CD4-positive, alpha-beta T cell treated with Interleukin-21 for 1 hour (primary cell): ENCODE measurements at places on chromosomes 1 and 21.

- DNase-seq: no peak
Observed at GRCh38 chr21:42108554-42109340, 37.6 kb downstream of the UMODL1 start.

DNA sequence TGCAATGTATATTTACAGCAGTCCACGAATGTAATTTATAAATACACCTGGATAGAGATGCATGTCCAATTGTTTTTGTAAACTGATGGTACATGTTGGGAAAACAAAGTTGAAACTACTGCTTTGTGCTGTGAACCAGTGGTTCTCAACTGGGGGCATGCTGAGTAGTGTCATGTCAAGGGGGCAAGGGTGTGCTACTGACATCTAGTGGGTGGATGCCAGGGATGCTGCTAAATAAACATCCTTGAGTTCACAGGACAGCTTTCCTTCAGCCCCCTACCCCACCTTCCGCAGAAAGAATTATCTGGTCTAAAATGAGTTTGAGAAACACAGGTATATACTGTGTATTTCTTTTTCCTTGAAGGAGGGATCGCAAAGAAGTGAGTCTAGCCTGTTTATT lies 95.9 kb downstream of the RASAL2 start:
- DNase-seq: no peak

GRCh38 chr1:109977225-109977624 lies 7.3 kb upstream of the AHCYL1 start:
- DNase-seq: no peak

DNA sequence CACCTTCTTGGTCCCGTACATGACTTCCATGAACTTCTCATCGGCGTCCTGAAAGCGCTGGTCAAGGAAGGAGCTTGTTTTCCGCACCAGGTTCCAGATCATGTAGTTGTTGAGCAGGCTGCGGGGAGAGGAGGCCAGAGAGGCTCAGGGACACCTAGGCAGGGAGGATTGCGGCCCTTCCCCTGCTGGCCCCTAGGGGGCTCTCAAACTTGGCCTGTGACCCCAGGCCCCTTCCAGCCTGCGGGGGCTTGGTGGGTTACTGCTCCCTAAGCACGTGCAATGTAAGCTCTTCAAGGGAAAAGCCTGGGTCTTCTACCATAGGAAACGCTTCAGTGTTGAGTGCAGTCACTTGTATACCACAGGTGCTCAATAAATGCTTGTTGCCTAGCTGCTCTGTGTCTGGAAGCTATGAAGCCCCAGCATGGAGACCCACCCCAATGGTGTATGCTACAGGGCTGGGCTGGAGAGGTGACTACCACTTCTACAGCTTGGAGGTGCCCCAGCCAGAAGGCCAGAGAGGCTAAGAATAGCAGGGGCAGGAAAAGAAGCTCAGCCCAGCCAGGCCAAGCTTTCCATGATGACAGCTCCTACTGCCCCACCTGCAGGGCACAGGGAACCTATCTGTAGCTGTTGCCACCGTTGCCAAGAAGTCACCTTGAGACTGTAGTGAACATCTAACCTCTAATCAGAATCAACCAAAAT lies 45.1 kb downstream of the ECE1 start:
- no peak for DNase-seq

- no peak for DNase-seq
Observed at GRCh38 chr1:9061252-9061960, 8.0 kb downstream of the SLC2A5 start.

DNA sequence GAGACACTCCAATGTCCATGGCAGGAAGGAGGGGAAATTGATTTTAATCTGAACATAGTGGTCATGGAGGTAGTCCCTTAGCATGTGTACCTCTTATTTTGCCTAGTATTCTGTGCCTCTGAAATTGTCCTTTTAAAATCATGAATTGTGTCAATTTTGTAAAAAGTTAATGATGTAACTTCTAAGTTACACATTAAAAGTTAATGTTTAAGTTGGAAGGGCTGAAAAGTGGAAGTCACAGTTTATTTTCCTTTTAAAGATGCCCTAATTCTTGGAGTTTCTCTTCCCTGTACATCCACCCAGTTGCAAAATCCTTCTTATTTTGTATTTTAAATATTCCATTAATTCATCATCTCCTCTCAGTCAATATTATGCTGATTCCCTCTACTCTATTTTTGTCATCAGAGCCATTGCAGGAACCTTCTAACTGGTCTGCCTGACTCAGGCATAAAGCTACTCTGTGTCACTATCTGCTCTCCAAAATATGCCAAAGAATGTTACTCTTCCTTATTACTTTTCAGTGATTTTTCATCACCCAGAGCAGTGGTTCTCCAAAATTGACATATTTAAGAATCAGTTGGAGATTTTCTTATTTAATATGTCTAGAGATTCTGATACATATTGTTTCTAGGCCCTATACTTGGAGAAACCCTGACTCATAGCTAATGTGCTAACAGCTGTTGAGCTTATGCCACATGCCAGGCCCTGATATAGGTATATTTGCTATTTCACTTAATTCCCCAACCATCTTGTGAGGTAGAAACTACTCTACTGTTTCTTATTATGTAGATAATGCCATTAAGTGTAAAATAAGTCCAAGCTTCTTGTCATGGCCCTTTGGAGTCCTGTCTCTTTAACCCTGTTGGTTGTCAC lies 5.1 kb downstream of the HOOK1 start:
- DNase-seq: no peak

- no peak for DNase-seq
Observed at GRCh38 chr1:90821152-90821787, 104.2 kb upstream of the BARHL2 start.

DNA sequence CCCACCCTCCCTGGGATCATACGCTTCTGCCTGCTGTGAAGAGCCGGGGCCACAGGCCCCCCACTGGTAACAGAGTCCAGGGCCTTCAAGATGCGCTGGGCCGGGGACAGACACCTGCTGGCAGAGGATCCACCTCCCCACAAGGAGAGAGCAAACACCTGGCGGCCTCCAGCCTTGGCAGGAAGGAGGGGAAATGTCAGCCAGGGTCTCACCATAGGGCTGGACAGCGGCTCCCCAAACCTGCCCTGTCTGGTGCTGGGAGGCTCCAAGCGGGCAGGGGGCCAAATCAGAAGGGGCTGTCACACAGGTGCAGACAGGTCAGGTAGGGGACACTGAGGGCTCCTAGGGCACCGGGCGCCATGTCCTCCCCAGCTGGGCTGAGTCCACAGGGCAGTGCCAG lies 58.9 kb downstream of the KCNAB2 start:
- DNase-seq: no peak

DNA sequence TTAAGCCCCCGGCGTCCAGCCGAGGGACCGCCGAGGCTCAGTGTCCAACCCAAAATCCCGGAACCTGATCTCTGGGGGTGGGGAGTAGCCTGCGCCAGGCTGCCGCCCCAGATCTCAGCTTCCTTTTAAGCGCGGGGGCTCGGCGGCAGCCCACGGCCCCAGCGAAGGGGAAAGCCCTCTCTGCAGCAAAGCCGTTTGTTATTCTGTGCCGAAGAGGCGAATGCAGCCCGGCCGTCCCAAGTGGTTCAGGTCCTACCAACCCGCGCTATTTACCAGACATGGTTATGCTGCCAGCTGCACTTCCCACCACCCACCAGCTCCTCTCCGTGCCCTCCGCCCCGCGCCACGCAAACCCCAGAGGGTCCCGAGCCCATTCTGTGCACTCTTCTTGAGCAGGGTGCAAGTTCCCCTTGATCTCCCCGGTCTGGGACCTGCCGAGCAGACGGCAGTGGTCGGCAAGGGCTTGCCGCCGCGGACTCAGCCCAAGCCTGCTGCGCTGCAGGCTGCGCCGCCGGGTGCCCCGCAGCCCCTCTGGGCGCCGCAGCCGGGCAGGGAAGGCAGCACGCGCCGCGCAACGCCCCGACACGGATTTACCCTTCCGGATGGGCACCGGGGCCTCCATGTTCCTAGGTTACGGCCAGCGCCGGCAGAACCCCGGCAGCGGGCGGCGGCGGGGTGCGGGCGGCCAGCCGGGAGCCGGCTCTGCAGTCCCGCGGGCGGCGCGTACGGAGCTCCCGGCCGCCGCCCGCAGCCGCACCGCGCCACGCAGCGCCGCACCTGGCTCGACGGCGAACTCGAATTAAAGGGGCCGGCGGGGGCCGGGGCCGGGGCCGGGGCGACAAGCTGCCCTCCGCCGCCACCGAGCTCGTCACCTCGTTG lies 738 bp upstream of the KCNA2 start:
- DNase-seq: no peak

DNA sequence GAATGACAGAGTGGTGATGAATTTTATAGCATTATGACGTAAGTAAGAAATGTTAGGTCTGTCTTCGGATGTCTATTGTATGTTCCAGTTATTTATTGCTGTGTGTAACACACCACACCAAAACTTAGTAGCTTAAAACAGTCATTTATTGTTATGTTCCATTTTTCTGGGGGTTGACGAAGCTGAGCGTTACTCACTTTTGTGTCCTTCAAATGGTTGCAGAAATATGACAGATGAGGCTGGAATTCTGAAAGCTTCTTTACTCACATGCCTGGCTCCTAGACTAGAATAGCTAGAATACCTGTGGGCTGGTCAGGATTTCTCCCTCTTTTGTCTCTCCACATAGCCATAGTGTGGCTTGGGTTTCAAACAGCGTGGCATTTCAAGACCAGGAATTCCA lies 62.1 kb upstream of the S1PR1 start:
- no peak for DNase-seq

DNA sequence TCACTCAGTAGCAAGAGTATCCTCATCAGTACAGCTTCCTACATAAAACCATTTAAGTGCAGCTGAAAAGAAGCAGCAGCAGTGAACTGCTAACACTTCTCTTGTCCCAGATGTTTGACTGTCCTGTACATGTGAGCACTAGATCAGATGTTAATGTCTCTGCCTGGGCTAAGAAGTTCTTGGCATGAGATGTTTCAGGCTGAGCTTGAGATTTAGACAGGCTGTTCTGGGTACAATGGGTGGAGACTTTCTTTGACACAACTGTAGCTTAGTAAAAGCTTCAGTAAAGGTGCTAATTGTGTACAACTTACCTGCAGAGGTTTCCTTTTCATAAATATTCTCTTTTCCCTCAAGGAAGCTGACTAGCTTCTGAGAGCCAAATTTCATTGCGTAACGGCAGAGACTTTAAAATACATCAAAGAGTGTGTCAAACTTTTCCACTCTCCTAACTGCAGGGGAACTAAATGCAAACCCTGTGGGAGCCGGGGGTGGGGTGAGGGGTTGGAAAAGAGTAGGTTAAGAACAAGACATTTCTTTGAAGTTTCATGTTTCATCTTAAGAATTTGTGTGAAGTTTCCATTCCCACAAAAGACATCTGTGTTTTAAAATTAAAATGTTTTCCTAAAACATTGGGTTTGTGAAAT lies 82.1 kb upstream of the CCDC190 start:
- DNase-seq: no peak

GRCh38 chr1:228236744-228237143 lies 28.9 kb downstream of the OBSCN start:
- DNase-seq: peak; percentile 31

GRCh38 chr1:243267471-243267880 lies 11.6 kb downstream of the SDCCAG8 start:
- DNase-seq: no peak

DNA sequence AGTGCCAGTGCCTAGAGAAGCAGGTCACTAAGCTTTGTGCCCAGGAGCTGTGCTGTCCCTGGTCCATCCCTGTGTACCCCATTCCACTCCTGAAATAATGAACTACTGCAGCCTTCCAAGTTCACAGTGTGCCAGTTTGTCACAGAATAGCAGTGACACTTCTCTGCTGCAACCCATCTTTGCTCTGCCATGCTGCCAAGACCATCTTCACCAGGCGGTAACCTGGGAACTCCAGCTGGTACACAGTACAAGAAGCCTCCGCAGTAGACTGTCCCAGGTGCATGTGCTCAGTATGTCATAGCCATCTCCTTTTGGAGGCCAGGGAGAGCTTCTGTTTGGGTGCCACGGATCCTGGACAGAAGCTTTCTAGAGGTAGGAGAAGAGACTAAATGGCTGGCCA lies 138.0 kb downstream of the DHRS3 start:
- no peak for DNase-seq

DNA sequence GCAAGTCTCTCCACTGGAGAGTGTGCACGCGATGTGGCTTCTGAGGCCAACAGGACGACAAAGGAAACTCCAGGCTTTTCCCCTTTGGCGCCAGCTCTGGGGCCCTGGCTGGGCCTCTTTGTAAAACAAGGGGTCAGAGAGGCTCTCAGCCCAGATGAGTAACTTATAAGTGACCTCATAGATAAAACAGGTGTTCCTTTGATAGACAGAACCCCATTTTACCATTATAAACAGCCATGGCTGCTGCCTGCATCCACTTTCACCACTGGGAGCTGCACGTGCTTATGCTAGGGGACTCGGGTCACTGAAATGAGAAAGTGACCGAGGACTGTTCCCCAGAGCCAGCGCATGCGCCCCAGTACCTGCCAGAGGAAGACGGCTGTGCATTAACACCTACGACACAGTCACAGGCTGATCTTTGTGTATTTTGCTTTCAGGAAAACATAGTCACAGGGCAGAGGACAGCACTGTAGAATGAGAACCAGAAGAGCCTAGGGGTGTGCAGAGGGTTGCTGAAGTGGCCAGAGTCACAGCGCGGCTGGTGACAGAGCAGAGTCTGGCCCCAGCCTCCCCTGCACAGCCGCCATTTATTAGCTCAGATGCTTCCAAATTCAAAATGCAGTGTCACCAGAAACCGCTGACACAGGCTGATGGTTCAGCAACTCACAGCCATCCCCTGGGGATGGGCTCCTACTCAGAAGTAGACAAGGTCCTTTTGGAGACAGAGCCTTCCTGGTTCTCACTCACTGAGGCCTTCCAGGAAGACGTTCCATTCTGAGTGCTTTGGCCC lies 12.7 kb downstream of the RNF207 start:
- DNase-seq: no peak

DNA sequence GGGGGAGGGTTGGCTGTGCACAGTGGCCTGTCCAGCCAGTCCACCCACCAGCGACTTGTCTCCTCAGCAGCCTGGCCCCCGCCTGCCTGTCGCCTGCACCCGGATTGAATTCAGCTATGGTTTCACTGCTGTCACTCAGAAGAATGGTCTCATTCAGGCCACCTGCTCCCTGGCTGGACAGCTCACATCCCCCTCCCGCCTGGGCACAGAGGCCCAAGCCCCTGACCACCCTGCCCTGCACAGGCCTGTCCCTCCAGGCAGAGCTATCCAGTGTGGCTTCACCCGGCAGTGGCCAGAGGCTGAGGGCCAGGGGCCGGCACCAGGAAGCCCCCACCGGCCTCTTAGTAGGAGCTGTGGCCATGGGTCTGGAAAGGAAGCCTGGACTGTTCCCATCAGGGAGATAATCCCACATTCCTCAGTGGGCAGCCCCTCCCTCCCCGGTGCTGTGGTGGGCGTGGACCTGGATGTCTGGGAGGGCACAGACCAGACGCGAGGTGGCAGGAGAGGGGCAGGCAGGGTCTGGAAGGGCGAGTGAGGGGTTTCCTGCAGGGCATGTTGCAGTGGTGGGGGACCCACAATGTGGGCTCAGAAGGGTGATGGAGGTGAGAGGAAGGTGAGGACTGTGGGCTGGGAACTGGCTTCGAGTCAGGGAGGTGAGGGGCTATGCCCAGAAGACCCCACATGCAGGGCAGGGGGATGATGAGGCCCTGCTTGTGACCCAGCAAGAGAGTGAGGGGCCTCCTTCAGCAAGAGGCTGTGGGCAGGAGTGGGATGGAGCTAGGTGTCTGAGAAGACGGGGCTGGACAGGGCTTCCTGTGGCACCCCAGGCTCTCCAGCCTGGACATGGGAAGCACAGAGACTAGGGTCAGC lies 30.4 kb downstream of the WNT9A start:
- DNase-seq: no peak

- peak; percentile 92 for DNase-seq
Observed at GRCh38 chr1:116738673-116739370, 15.4 kb upstream of the CD2 start.
